ENCODE measurements at places on chromosomes 11 and 22.

- DNase-seq, result no peak
Measured at GRCh38 chr22:44728761-44729324, 23.5 kb upstream of the ARHGAP8 start.

DNA sequence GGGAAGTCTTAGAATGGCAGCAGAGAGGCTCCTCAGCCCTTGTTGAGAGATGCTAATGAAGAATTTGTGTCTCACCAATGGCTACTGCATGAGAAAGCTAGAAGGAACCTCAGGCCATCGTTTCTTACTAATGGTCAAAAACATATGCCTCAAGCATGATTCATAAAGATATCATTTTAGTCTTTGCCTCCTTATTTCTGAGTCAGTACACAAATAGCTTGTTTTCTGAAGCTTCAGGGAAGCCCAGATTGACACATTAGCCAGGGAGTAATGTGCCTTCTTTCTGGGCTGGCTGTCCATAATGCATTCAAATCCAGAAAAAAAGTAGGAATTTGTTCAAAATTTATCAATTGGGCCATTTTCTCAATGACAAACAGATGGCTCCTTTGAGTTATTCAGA is 169.4 kb upstream of the ZBED5 start:
- no peak for DNase-seq

- DNase-seq, result no peak
Measured at GRCh38 chr11:125332821-125333220, 163.2 kb downstream of the FEZ1 start.

GRCh38 chr11:58927393-58928106 is 11.7 kb upstream of the GLYATL1 start:
- DNase-seq, result peak; percentile 13

DNA sequence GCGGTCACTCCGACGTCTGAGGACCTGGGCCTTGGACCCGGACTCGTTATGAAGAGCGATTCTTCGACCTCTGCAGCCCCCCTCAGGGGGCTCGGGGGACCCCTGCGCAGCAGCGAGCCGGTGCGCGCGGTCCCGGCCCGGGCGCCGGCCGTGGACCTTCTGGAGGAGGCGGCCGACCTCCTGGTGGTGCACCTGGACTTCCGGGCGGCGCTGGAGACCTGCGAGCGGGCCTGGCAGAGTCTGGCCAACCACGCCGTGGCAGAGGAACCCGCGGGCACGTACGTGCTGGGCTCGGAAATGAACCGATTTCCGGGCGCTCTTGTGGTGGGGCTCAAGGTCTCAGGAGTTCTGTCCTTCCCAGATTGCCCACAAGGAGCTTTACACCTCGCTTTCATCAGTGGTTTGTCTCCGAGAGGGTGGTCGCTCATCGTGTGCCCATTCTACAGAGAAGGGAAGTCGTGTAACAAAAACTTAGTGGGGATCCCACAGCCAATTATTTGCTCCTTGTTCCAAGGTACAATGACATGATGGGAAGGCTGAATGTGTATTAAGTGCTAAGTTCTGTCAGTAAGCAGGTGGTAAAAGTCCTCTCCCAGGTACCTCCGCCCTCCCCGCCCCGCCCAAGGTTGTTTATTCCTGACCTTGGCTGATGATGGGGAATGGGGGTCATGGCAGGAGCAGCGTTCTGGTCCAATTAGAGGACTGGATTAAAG is 695 bp downstream of the PEX26 start:
- DNase-seq, result peak; percentile 54

DNA sequence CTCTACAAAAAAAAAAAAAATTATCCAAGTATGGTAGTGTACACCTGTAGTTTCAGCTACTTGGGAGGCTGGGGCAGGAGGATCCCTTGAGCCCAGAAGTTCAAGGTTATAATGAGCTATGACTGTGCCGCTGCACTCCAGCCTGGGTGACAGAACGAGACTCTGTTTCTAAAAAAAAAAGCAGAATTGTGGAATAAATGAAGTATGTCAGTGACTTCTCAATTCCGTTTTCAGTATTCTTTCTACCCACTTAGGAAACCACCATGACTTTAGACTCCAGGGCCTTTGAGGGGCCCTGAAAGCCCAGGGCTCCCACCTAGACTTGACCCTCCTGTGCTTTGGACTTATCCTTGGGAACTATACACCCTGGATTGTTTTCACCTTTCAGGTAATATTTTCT is 6.5 kb upstream of the NUP160 start:
- DNase-seq, result no peak

DNA sequence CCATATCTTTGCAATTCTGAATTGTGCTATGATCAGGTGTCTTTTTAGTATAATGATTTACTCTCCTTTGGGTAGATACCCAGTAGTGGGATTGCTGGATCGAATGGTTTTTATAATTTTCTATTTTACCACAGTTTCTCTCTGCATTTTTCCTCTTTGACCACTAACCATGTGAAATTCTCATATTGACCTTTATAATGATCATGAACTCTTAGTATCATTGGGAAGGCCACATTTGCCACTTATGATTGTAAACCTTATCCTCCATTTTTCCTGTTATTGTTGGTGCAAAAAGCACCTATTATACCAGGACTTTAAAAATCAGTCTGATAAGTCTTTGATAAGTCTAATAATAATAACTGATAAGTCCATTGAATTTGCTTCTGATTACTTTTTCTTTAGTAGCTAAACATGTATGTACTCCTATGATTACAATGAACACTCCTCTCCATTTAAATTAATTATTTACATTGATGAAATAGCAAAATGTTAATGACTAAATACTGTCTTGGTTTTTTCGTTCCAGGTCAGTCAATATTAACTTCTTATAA is 9.6 kb downstream of the NEAT1 start:
- no peak for DNase-seq

DNA sequence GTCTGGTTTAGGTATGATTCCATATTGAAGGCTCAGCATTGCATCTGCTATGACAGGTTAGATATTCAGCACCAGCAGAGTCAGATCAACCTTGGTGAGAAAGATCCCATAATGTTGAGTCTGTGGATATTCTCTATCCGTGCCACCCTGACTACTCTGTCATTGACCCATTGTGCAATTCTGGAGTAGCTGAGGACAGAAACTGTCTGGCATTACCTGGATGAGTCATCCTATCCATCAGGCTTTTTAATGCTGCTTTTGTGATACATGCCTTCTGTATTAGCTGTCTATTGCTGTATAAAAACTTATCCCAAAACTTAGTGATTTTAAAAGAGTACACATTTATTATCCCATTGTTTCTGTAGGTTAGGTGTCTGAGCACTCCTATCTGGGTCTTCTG is 189.1 kb upstream of the FAT3 start:
- DNase-seq, result no peak

DNA sequence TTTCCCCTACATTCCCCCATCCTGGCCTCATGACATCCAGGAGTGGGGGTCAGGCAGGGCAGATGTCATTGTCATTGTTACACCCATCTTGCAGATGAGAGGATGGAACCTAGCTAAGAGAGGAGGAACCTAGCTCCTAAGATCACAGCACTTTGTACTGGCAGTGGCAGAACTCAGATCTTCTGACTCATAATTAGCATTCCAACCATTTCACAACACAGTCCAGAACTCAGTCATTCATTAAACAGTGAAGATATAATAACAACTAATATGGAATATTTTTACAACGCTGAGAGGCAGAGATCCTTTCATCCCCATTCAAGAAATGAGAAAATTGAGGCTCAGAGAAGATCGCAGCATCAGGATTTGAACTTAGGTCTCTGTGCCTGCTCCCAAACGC is 127.8 kb downstream of the CHST1 start:
- no peak for DNase-seq

- DNase-seq, result no peak
Measured at GRCh38 chr22:48952256-48953102, 875.2 kb downstream of the BRD1 start.

Measured in HEK293T (cell line).